Stimulated activated CD8-positive, alpha-beta memory T cell treated with anti-CD3 and anti-CD28 coated beads, Interleukin-4, amount 100 ng/mL, for 1 hour (primary cell): ENCODE measurements at places on chromosomes 1 and 21.

GRCh38 chr1:18175530-18176377 is 68.2 kb downstream of the IGSF21 start:
- DNase-seq: no peak

DNA sequence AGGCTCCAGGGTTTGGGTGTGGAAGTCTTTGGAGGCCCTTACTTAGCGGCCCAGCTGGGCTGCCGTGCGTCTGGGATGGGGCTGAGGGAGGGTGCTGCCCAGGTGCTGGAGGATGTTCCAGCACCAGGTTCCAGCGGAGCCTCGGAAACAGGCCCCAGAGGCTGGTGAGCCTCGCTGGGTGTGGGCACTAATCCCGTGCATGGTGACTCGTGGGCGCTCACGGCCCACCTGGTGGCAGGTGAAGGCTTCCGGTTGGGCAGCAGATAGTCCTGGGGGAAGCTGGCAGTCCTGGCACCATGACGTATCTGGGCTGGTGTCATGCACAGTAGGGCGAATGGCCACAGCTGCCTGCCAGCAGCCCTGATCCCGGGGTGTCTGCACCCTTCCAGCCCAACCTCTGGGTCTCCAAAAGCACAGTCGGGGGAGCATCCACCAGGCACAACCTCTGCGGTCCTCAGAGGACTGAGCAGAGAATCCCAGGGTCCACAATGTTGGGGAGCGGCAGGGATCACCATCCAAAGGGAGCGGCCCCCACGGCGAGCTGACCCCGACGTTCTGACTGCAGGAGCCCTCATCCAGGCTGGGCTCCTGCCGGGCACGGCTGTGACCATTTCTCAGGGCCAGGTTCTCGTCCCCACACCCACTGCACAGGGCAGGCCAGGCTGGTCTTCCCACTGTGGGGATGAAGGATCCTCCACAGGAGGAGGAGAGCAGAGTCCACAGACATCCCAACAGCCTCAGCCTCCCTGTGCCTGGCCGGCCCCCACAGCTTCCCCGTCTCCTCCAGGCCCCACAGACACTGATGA is 25.3 kb downstream of the FTCD start:
- no peak for DNase-seq

DNA sequence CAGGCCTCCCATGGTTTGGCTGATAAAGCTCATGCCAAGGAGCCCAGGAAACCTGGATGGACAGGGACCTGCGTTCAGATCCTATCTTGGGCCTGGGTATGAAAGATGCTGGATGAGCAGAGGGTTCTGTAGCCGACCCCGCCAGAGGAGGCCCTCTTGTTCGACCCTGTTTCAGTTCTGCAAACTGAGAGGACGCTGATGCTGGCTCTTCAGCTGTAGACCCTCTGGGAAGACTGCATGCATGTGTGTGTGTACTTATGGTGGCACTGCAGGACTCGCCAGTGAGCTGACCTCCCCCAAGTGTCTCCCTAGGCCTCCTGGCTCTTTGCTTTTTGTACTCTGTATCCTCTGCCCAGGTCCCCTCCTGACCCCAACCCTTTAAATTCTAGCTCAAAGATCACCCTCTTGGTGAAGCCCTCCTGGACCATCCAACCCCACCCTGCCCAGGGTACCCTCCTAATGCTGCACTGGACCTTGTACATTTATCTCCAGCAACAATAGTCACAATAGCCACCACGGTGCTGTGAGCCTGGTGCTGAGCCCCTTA is 1.6 kb downstream of the EPS8L3 start:
- DNase-seq: no peak

GRCh38 chr1:89615676-89616598 is 17.0 kb upstream of the LRRC8C start:
- no peak for DNase-seq

DNA sequence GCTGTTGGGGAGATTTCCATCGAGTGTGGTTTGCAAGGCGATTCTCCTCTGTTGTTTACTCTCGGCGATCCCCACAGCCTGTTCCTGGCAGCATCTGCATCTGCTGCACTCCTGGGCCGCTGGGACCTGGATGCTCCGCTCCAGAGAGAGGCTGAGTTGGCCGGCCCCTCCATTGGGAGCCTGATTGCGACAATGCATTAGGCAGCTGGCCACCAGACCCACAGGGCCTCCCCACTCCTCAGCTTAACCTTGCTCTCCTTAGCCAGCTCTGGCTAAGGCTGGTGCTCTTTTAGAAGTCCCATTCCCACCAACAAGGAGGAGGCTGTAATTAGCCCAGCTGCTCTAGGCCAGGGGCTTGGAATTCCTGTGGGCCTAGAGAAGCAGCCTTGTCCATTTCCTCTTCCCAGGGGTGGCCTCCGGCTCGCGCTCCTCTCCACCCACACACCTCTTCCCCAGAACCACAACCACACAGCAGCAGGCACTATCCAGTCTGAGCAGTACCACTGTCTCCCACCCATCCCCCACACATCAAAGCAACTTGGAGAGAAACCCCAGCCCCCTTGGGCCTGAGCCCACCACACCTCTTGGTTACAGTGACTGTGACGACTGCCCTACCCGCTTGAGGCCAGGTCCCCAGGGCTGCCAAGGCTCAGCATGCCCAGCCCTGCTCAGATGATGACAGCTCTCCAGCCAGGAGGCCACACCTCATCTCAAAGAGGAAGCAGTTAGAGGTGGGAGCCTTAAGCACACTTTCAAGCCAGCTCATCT is 193.8 kb upstream of the EDN2 start:
- DNase-seq: no peak

DNA sequence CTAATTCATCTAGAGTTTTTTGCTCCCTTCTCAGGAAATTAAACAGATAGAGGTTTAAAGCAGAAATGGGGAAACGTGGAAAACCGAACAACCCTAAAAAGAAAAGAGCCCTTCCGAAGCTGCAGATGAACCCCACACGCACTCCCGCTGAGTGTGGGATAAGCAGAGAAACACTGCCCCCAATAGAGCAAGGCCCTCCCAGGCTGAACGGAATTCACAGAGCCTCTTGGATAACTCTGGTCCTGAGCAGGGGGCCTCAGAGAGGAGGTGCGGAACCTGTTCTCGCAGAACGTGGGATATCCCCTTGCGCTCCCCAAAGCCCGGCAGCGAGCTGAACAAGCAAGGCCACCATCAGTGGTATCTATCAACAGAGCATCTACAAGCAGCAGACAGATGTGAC is 44.9 kb downstream of the SSBP3 start:
- DNase-seq: no peak

DNA sequence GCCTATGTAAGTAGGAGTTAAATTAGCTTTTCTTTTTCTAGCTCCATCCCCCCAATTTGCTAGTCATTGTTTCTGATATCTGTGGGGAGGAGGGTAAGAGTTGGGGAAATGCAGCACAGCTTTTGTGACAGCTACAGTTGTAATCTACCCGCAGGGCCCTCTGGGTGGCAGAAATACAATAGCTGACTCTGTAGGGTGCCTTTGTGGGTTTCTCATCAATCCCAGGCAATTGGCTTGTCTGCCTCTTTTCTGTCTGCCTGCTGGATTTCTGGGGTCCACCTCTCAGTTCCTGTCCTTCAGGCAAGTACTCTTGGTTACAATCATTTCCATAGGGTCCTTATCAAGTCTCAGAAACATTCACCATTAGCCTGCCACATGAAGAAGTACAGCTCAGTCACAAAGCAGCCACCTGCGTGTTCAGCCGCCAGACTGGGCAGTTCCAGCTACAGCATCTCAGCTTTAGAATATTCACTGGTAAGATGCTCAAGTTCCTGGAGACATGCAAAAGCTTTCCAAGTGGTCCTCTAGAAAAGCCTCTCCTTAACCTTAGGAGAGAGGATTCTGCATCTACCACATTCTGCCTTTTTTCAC is 19.2 kb upstream of the SLC44A5 start:
- DNase-seq: no peak

- no peak for DNase-seq
Observed at GRCh38 chr1:241990040-241990439, 8.9 kb downstream of the MAP1LC3C start.

- DNase-seq: no peak
Observed at GRCh38 chr1:3831689-3832088, 25.3 kb downstream of the CEP104 start.

DNA sequence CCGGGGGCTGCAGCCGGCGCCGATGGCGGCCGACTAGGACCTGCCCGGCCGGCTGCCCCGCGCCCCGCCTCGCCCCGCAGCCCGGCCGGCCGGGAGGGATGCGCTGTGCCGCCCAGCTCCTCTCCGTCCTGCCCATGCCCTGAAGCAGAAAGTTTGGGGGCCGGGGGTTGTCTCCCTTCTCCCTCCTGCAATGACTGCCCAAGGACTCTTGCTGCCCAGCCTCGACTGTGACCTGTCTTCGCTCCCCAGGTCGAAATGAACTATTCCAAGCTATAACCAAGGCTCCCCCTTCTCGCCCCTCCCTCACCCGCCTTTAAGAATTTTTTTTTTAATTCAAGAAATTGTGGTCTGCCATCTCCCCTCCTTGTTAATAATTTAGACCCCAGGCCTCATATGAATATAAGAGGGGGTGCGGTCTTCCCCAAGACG is 361 bp downstream of the TMCC2 start:
- no peak for DNase-seq

DNA sequence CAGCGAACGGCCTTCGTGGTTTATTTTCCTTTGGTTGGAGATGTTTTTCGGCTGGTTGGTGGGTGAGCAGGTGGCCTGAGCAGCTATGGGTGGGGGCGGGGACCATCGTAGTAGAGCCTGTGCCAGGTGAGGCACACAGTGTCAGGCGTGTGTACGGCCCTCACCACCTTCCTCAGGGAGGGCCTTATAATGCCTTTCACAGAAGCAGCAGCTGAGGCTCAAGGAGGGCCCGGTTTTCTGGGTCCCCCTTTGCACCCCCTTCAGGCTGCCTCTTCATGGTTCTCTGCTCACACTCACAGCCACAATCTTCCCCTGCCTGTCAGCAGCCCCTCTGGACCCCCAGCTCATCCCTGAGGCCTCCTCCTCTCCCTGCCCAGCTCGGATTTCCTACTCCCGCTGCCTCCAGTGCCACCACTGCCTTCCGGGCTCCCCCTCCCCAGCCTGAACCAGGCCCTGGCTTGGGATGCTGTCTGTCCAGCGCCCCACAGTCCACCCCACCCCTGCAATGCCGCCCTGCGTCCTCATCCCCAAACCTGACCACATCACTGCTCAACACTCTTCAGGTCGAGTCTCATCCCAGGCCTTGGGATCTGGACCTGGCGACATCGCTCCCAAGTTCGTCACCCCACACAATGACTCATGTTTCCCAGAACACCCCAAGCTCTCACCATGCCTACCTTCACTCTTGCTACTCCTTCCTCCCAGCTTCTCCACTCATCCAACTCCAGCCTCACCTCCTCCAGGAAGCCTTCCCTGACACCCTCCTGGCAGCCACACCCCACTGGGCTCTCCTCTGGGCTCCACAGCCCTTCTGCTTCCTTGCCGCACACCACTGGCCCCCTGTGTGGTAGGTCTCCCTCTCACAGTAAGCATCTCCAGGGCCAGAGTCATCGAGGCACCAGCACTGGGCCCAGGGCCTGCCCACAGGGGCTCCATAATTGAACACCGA is 53.9 kb downstream of the DMRTB1 start:
- no peak for DNase-seq

GRCh38 chr1:30822966-30823581 is 65.5 kb upstream of the LAPTM5 start:
- DNase-seq: no peak
